Right cardiac atrium (tissue), 5 donors: ENCODE measurements at places on chromosomes 3 and 15. TPM values are rescaled to one million over a fixed set of nuclear protein-coding genes. Genes with fewer than 3 reads are reported as not detected.

- DNase-seq, result no peak
Measured at GRCh38 chr3:171967137-171967783, 72.1 kb upstream of the FNDC3B start.

GRCh38 chr3:43997788-43998369, 243.8 kb upstream of the TOPAZ1 start:
- no peak for DNase-seq

- no peak for DNase-seq
Measured at GRCh38 chr15:85963262-85963760, 116.4 kb upstream of the AGBL1 start.

Gene NANOGP8
- not detected for total RNA-seq

- DNase-seq, result no peak
Measured at GRCh38 chr3:94101860-94102259, 39.0 kb downstream of the NSUN3 start.
